ENCODE measurements at places on chromosomes 11 and 22. TPM values are rescaled to one million over a fixed set of nuclear protein-coding genes. Genes with fewer than 3 reads are reported as not detected.
A peak's percentile ranks its signal among the peaks of the same experiment; 100 is the strongest.

DNA sequence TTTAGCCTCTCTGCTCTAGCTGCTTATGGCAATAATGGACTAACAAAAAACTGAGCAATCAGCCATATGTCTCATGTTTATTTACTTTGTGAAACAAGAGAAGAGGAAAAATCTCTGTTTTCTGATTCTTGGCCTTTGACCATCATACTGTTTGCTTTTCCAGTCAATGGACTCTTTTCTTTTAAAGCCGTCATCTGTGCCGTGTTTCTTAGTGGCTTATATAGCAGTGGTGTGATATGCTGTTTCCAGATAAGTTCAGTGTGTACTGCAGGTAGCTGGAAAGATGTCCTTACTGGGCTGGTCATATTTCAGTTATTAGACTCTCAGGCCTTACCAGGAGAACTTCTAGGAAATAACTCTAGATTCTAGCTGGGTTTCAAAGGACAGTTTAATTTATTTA lies 33.6 kb upstream of the TECTA start:
- no peak for DNase-seq

DNA sequence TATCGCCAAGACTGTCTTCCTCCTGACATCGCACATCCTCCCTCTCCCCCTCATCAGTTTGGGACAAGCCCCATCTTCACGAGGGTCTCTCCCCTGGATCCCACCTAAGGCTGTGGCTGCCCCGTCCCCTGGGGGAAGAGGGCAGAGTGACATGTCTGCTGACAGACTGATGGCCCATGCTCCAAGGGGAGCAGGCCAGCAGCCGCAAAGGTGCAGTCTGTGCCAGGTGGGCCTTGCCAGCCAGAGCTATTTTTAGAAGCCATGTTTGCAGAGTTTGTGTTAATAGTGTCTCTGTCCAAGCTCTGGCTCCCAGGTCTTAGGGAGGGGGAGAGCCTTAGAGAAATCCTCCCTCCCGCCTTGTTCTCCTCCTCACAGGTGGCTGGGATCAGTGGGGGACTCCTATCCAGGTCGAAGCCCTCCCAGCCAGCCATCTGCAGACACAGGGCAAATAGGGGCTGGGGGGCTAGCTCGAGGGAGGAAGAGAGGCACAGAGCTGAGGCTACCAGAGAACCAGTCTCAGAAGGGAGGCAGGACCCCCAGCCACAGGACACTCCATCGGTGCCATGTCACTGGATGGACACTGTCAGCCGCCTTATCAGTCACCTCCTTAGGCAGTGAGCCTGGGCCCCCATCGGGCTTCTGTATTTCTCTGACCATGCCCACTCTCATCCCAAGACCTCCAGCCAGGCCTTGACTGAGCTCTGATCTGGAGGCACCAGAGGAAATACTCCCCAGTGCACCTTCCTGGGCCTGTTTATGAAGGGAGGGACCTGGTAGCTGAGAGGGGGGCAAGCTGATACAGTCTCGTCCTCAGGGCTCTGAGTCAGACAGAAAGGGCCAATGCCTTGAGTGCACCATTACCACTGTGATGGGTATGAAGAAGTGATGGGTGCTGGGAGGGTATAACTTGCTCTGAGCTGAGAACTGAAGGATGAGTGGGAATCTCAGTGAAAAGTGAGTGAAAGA lies 49.3 kb downstream of the CHRDL2 start:
- peak; percentile 88 for DNase-seq

SCGB1A1 gene
- total RNA-seq = not detected

DNA sequence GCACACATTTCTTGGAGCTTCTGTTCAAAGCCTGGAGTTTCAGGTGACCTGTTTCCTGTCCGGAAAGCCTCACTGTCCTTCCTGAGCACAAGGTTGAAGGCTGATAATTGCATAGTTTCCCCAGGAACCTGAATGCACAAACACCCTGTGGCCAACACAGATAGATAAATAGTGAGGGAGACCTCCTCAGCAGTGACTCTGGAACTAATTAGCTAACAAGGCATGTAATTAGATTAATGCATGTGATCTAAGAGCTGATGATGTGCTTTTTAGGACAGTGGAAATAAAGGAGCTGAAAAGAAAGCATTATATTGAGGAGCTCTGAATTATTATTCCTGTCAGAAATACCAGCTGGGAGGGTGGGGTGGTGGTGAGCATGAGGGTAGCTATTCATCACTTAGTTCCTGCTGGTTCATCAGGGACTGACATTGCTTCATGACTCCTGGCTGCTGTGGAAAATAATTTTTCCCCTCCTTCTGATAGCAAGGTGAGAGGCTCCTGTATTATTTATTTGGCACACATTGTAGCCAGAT lies 101.1 kb downstream of the NELL1 start:
- no peak for DNase-seq

PAMR1 gene
- total RNA-seq = 46.7 TPM

FREY1 gene
- not detected for total RNA-seq

PTDSS2 gene
- total RNA-seq = 36.1 TPM

DNA sequence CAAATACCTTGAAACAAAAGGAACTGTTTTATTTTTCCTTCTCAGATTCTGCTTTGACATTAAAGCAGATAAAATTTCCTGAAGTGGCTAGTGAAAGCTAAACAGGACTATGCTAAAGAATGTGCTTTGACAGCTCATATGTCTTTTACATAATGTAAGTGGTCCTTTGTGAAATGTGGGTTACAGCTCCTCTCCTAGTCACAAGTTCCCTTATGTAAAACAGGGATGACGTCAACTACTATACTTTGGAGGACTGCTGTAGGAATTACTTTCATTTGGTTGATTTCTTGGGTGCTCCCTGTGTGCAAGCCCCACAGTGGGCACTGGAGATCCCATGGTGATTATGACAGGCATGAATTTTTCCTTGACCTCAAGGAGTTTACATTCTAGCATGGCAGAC lies 216.6 kb upstream of the NARS2 start:
- DNase-seq = no peak

TSKU gene
- 144 TPM for total RNA-seq

DNA sequence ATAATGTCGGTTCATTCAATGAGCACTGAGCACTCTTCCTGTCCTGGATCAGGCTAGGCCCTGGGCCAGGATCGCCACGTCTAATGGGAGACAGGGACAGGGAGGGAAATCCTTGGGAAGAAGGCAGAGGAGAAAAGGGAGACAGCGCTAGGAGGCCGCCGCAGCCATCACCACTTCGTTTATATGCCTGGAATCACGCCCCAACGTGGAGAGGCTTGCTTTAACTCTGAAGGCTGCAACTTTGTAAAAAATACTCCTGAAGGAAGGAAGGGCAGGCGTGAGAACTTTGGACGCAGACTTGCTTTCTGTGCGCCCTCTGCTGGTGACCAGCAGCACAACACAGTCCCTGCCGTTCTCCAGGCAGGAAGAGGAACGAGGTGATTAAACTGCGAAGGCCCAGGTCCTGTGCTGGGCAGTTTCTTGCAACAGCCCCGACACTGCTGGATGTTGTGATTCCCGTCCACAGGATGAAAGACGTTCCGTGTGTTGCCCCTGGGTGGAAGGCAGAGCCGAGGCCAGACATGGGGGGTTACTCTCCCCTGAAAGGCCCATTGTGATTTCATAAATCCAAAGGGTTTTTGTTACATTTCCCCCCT lies 22.1 kb downstream of the RIBC2 start:
- DNase-seq = no peak
